ENCODE measurements at places on chromosomes 7 and 10.

DNA sequence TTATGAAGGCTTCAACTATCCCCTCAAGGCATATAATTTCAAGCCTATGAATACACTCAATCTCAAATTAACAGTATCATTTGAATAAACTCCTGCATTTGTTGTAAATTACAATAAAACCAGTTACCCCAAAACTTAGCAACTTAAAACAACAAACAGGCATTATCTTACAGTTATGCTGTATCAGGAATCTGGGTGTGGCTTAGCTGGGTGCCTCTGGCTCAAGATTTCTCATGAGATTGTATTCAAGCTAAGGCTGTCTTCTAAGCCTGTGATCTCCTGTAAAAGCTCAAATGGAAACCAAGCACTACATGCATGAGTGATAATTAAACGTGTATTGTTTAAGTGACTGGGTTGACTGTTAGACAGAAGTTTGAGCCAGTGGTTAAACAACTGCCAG, 341.0 kb upstream of the PHF14 start:
- DNase-seq, result no peak

DNA sequence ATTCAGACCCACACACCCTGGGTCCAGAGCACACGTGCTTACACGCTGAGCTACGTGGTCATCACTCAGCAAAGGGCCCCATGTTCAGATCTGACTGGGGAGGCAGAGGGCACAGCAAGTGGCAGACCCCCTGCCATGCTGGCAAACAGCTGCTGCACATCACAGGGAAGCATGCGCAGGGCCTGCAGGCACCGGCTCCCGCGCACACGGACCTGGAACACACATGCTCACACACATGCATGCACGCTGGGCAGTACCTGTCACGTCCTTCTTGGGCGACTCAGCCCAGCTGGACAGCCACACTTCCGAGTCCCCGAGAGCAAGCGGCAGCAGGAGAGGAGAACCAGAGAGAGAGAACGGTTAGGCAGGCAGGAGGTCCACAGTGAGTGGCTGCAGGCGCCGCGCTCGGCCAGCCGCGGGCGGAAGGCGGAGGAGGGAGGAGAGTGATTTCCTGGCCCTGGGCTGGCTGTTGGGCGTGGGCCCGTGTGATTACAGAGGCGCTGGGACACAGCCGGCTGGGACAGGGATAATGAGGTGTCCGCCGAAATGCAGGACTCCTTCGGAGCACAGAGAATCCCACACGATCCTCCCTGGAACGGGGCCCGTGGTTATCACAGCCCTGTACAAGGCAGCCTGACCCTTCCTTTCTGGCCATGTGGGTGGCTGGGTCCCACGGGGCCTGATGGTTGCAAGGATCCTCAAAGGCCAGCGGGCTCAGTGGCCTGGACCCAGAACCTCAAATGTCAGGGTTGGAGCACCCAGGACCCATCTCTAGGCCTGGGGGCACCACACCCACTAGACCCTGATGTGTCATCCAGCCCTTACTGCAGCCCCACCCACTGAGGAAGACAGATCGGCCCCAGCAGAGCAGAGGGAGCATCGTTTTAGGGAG, 175.1 kb downstream of the NEURL1 start:
- DNase-seq, result no peak

GRCh38 chr7:105905209-105905909, 29.0 kb upstream of the ATXN7L1 start:
- DNase-seq, result no peak

DNA sequence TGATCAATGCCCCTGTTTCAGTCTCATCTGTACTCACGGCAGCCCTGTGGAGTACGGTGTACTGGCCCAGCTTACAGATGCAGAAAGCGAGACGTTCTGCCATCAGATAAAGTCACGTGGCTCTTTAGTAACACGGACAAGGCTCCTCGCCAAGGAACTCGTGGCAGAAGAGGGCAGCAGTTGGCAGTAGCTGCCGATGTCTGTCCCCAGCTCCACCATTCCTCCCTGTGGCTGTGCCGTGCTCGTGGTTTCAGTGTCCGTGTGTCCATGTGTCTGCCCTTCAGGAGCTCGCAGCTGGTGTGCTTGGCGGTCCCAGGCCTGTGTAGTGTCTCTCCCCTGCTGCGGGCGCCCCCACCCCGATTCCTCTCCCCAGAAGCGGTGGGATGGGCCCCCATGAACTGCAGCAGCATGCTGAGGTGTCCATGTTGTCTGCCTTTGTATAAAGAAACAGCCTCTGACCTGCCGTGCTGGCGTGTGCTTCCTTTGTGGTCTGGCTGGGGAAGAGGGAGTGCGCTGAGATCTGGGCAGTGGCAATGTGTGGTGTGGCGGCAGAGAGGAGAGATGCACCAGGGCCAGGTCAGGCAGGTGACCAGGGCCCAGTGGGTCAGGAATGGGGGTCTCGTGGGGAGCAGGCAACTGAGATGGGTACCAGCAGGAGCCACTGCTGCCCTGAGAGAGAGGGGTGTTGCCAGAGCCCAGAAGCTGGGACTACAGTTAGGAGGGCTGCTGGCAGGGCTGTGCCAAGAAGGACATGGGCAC, 9.8 kb downstream of the RHBDD2 start:
- no peak for DNase-seq

DNA sequence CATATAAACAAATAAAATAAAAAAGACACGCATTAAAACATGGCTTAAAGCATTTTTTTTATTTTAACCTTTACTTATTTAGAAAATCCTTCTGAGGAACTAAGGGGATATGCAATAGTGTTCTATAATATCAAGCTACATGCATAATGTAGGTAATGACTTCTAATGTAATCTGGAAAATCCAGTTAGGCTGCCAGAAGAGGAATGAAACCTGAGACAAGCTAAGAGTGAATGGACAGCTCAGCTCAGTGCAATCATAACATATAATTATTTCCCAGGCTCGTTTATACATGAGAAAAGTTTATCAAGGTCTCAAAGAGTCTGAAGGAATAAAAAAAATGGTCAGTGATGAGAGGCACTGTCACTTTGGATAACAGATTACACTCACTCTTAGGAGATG, 649.0 kb upstream of the PCDH15 start:
- no peak for DNase-seq

- DNase-seq, result no peak
Measured at GRCh38 chr7:155985518-155986250, 173.4 kb upstream of the SHH start.

- no peak for DNase-seq
Measured at GRCh38 chr7:31373337-31374289, 33.1 kb upstream of the NEUROD6 start.

All from activated CD4-positive, alpha-beta T cell treated with anti-CD3 and anti-CD28 coated beads, Interleukin-2, amount 50 U/mL, for 48 hours (primary cell).